Caco-2 (cell line): ENCODE measurements at places on chromosomes 4 and X.

DNA sequence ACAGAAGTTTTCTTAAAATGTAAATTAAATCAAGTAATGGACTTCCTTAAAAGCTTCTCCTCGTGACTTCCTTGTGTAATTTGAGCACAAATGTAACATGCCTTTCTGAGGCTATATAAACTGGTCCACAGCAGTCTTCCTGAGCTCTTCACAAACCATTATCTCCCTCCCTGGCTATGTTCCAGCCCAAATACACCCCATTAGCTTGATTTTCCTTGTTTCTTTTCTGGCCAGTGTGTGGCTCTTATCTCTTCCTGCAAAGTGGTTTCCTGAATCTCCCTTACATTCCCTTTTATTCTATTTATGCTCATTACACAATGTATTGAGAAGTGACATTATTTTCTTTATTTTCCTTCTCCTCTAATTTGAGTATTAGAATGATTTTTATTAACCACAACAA lies 1085.3 kb upstream of the PCDH10 start:
- DNase-seq: no peak

- no peak for DNase-seq
These were observed 186.2 kb downstream of the LARP7 start for GRCh38 chr4:112823156-112823555.

GRCh38 chr4:141133999-141134995 lies 1.0 kb upstream of the RNF150 start:
- no peak for DNase-seq

- DNase-seq: no peak
These were observed 600.5 kb upstream of the GRIA3 start for GRCh38 chrX:122583551-122583950.

- DNase-seq: no peak
These were observed 68.2 kb upstream of the ACSL1 start for GRCh38 chr4:184893801-184894571.
